Stimulated activated naive B cell treated with anti-CD40 and anti-IgM and Interleukin-4, amounts not matched to agents 10 μg/mL and 1 μg/mL and 100 μg/mL, for 72 hours (primary cell): ENCODE measurements at places on chromosomes 3 and 15.

DNA sequence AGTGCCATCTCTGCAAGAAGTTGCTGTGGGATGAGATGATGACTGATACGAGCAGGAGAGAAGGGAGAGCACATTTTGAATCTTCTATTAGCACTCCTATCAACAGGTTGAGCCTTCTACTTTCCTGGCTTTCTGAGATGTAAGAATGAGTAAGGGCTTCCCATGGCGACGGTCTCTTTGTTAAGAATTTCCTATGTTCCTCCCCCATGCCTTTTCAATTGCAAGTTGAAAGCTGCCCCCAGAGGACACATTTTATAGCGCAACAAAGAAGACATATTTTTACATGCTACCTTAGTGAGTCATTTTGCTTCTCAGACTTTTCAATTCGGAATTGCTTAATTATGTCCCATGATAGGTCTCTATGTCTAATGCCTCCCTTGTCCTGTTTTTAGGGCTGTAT, 71.3 kb upstream of the LRTM1 start:
- DNase-seq, result no peak

DNA sequence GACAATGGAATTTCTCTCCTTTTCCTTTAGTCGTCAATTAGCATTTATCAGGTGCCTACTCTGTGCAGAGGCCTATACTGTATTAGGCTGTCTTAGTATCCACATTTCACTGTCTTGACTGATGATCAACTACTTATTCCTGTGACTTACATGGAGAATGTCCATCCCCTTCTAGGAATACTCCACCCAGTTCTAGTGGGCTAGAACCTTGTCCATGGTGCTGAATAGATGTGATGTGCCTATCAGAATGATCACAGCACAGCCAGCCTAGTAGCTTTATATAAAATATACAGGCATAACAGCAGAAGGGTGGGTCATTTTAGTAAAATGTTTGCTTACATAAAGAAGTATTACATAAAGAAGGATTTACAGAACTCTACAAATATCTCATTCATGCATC, 621.4 kb downstream of the PDCD6IP start:
- no peak for DNase-seq

DNA sequence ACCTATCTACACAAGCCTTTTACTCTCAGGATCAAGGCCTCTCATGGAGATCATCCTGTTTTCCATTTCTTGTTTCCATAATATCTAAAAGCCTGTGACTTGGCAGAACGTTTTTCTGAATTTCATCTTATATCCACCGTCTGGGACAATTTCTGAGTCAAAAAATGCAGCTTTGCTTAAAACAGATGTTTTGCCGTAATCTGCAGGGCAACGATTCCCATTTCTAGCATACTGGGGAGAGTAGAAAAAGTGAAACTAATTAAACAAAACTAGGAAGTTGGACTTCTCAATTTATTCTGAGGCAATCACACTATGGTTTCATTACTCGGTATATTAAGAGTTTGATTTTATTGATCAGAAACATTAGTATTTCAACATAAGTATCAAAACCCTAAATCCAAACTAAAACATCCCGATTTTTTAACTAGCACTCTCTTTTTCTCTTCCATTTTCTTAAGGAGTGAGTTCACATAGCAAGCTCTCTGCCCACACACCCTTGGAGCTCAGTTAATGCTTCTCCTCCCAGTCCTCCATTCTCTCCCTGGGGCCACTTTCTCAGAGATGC, 33.6 kb downstream of the SPATA12 start:
- no peak for DNase-seq

DNA sequence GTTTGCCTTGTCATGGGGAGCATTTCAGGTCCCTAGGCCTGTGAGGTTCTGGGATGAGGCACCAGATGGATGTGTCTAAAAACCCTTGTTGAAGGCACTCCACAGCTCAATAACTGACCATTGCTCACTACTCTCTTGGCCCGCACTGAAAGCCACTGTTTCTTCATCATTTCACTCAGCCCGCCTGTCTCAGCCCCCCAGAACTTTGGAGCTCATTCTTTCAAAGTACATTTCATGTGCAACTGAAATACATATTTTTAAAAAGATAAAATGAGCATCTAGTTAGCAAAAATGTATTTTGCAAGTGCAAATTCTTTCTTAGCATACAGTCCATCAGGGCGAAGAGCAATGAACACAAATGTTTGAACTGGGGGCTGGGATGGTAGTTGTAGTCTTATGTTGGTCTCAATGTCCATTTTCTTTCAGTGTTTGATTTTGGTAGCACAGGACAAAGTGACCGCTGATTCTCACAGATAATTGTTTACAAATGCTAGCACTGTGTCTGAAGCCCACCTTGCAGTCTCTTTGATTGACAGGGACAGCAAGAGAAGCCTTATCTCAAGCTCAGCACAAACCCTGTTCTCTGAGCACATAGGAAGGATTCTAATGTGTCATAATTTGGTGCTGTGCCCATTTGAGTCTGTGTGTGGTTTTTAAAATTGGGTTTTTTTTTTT, 19.6 kb downstream of the HEMK1 start:
- DNase-seq, result no peak

DNA sequence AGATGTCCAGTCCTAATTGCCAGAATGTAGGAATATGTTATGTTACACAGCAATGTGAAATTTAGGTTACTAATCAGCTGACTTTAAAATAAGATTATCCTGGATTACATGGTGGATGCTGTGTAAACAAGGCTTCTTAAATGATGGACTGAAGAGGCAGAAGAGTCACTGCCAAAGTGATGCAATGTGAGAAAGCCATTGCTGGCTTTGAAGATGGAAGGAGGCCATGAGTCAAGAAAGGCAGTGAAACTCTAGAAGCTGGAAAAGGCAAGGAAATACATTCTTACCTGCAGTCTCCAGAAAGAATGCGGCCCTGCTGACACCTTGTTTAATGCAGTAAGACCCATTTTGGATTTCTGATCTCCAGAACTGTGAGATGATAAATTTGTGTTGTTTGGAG, 179.1 kb upstream of the ZPLD1 start:
- no peak for DNase-seq

- no peak for DNase-seq
Observed at GRCh38 chr15:60392986-60393790, 4.6 kb downstream of the ANXA2 start.

GRCh38 chr3:64398006-64398405, 172.7 kb upstream of the PRICKLE2 start:
- DNase-seq, result no peak
